ENCODE measurements at places on chromosomes 13 and 19. TPM values are rescaled to one million over a fixed set of nuclear protein-coding genes. Genes with fewer than 3 reads are reported as not detected.

- DNase-seq: no peak
Observed at GRCh38 chr13:27919934-27920676, at the start of gene PDX1. Gene PDX1 (plus strand): TSS chr13:27920000. CDS start chr13:27920139, 139 bp downstream.

DNA sequence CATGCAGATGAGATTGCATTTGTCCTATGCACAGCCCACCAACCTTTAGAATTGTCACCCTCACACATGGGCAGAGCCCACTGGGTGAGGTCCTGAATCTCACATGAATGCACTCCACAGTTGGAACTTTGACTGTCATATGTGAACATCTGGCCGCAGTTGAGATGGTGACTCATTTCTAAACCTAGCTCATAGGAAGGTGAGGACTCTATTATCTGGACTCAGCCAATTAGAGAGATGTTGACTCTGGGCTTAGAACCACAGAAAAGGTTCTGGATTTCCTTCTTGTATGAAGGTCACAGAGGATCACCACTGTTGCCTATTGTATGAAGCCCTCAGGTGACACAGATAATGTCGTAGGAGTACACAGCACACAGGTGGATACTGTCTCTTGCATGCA lies 25.6 kb upstream of the ZNF681 start:
- no peak for DNase-seq

DNA sequence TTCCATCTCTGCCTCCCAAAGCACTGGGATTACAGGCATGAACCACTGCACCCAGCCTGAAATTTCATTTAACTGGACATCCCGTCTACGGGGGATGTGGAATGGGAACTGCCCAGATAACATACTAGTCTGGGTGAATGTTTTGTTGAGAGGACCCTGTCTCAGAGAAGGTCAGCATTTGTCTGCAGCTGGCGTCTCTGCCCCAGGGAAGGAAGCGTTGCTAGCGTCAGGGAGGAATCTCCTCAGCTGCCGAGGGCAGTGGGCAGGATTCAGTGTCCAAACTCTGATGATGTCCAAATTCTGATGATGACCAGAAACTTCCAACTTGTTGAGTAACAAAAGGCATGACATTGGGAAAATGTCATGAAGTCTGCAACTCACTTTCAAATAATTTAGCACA lies 3.1 kb downstream of the NXNL1 start:
- no peak for DNase-seq

DNA sequence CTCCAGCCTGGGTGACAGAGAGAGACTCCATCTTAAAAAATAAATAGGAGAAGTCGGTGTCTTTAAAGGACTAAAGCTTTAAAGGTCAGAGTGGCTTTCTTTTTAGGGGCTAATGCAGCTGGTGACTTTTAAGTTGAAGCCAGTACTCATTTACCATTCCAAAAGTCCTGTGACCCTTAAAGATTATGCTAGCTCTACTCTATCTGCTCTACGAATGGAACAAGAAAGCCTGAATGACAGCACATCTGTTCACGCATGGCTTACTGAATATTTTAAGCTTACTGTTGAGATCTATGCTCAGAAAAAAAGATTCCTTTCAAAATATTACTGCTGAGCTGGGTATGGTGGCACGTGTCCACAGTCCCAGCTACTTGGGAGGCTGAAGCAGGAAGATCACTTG lies 16.4 kb downstream of the TDRD12 start:
- DNase-seq: no peak

DNA sequence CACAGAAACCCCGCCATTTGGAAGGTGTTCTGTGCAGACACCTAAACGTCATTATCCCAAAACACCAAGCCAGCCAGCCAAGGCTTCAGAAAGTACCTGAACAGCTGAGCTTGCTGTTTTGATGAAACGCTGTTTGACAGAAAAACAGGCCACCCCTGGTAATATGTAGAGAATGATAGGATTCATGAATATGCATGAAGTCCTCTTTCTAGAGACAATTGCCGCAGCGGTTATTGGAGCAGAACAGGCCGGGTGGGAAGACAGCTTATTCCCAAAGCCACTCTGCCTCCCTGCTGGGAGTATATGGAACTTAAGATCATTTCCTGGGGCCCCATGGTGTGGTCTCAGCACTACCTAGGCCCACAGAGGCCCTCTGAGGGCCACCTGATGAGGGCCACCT lies 229.5 kb downstream of the UQCRFS1 start:
- DNase-seq: no peak

- DNase-seq: no peak
Observed at GRCh38 chr19:51253088-51253806, 2.4 kb downstream of the SIGLECL1 start.

The PSG11 gene
- total RNA-seq: not detected

The COX7A1 gene
- 2,451 TPM for total RNA-seq

The TNNI3 gene
- 2,477 TPM for total RNA-seq

The S1PR5 gene
- 0.31 TPM for total RNA-seq

Measured in right cardiac atrium (tissue), 5 donors.